Cardiac septum (tissue), 1 donor: ENCODE measurements at places on chromosomes 6 and 20. TPM values are rescaled to one million over a fixed set of nuclear protein-coding genes. Genes with fewer than 3 reads are reported as not detected.

GRCh38 chr6:43953256-43953655 is 174.0 kb downstream of the MRPL14 start:
- DNase-seq, result peak; percentile 39

DNA sequence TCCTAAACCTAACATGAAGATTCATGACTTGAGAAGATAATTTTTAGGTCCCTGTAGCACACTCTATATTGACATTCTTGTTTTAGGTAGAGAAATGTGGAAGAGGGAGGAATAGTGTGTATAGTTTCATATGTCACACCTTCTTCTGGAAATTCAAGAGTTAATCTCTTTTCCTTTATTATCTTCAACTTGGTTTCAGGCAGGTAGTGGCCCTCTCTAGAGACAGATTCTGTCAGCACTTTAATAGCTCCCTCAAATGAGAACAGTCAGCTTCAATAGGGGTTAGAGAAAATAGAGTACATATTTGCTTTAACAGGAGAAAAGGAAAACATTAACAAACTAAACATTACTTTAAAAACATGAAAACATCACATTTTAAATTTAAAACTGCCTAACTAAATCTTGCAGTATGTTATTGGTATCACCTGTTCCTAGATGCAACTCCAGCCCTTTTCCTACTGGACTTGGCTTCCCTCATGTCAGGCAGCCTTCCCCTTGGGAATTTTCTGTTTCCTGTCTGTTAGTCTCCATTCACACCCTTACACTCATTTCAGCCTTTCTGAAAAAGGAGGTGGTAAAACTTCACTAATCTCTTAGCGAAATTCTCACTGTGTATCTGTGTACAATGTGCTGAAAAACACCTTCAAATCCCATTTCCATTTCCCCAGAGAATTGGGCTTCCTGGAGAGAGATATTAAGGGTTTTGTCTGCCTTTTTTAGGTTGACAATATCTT is 192.3 kb upstream of the RNF217 start:
- DNase-seq, result no peak

- DNase-seq, result no peak
These were observed 903.4 kb upstream of the GJE1 start for GRCh38 chr6:141229296-141229695.

- no peak for DNase-seq
These were observed 859.4 kb downstream of the MAFB start for GRCh38 chr20:39829661-39830060.

- no peak for DNase-seq
These were observed 25.1 kb downstream of the KCNK5 start for GRCh38 chr6:39204160-39204495.

GRCh38 chr6:20715135-20715806 is 181.0 kb downstream of the CDKAL1 start:
- no peak for DNase-seq

- no peak for DNase-seq
These were observed 286.5 kb downstream of the ALDH8A1 start for GRCh38 chr6:134663356-134663755.

DNA sequence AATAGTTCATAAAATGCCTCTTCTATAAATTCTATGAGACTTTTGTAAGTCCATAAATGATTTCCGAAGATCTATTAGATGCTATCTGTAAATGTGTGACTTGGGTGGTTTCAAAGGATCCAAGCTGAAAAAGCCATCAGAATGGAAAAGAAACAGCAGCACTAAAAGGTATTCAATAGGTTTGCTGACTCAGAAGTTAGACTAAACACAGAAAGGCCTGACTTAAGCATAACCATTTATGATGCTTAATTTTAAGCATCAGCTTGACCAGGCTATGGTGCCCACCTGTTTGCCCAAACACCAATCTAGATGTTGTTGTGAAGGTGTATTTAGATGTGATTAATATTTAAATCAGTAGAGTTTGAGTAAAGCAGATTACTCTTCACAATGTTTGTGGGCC is 513.5 kb downstream of the TFAP2A start:
- no peak for DNase-seq

DNA sequence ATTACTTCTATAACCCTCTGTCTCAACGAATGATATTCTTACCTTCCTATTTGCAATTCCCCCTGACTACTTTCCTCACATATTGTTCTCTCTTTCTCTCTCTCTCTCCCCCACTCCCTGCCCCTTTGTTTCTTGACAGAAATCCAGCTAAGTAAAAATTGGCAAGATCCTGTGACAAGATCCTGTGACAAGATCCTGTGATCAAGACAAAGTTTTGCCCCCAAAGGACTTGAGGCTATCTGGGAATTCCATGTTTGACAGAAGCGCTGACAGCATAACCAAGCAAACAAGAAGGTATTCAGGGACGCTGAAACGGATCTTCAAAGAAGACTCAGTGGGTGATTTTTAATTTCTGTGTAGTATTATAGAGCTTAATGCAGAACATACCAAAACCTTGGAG is 5.5 kb upstream of the HBS1L start:
- DNase-seq, result no peak

- DNase-seq, result no peak
These were observed 227.1 kb downstream of the HACE1 start for GRCh38 chr6:104632588-104632987.

- DNase-seq, result no peak
These were observed 1.0 kb downstream of the IGF2R start for GRCh38 chr6:159969921-159970320.

DNA sequence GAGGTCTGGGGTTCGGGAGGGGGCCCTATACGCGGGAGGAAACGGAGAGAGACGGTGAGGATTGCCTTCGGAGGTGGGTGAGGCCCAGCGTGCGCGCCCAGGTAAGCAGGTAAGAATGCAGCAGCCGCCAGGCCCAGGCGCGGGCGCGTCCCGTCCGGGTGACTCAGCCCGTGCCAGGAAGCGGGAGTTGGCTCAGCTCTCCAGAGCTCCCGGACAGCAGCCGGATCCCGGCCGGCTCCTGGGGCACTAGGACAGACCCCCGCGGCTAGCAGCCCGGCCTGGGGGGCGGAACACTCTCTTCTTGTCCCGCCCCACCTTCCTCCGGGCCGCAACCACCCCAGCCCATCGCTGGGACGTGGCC is 1.5 kb upstream of the MDFI start:
- no peak for DNase-seq

DNA sequence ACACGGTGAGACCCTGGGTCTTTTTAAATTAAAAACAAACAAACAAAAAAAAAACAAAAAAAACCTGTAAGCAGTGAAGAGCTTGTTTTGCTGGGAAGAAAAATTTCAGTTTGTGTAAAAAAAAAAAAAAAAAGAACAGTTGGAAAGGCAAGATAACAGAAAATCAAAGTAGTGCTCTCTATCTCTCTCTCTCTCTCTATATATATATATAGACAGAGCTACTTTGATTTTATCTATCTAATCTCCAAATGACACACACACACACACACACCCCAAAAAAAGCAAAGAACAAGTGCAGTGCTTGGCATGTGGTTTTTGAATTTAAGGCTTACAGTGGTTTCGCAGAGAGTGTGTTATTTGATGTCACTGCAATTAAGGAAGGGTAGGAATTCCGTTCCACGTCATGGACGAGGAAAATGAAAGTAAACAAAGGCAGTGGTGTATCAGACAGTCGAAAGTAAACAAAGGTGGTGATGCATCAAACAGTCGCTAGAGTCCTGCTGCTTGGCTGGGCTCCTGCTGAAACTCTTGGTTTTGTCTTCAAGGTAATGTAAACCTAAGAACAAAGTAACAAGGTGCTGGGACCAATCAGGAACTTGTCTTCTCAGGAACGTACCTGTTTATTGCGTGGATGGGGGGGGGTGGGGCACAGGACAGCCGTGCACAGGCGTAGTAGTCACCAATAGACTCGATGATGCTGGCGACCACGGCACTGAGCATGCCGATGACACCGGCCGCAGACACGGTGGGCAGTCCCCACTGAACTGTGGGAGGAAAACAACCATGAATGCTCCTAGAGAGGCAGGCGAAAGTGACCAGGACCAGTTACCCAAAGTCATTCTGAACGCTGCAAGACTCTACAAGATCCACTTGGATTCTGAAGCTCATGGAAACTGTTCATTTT is 131.8 kb downstream of the SLC23A2 start:
- DNase-seq, result no peak

DNA sequence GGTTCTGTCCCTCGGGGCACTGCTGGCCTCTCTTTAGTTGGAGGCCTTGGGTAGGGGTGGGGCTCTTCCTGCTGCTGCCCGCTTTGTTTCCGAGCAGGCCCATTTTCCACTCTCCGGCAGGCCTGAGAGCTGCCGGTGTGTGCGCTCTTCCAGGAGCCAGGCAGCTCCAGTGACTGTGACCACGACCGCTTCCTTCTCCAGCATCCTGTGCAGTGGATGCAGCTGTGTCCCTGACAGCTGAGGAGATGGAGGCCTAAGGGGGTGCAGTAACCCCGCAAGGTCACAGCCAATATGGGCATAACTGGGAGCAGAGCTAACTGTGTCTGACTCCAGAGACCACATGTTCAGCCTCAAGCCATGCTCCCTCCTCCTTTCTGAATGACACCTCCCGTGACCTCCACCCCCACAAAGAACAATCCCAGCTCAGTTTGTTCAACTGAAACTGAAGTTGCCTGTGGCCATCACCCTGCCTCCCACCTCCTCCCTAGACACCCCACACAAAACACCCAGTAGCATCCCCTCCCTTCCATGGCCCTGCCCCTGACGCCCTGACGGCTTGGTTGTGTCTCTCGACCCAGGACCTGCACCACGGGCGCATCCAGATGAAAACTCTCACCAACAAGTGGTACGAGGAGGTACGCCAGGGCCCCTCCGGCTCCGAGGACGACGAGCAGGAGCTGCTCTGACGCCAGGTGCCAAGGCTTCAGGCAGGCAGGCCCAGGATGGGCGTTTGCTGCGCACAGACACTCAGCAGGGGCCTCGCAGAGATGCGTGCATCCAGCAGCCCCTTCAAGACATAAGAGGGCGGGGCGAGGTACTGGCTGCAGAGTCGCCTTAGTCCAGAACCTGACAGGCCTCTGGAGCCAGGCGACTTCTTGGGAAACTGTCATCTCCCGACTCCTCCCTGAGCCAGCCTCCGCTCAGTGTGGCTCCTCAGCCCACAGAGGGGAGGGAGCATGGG is 27.8 kb downstream of the SPATA2 start:
- no peak for DNase-seq

DNA sequence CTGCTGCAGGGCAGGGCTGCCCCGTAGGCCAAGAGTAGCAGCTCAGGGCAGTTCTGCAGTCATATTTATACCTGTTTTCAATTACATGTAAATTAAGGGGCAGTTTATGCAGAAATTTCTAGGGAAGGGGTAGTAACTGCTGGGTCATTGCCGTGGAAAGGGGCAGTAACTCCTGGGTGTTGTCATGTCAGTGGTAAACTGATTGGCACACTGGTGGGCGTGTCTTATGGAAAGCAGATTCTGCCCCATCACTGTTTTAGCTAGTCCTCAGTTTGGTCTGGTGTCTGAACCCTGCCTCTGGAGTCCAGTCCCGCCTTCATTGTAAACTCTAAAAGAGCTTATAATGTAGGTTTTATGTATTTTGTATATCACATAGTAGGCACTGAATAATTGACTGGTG is 22.1 kb downstream of the MAP3K4 start:
- DNase-seq, result no peak

- DNase-seq, result peak; percentile 95
These were observed 76.7 kb downstream of the PREX1 start for GRCh38 chr20:48750941-48751635.

GRCh38 chr6:12335717-12336116 is 45.6 kb downstream of the EDN1 start:
- DNase-seq, result no peak

DNA sequence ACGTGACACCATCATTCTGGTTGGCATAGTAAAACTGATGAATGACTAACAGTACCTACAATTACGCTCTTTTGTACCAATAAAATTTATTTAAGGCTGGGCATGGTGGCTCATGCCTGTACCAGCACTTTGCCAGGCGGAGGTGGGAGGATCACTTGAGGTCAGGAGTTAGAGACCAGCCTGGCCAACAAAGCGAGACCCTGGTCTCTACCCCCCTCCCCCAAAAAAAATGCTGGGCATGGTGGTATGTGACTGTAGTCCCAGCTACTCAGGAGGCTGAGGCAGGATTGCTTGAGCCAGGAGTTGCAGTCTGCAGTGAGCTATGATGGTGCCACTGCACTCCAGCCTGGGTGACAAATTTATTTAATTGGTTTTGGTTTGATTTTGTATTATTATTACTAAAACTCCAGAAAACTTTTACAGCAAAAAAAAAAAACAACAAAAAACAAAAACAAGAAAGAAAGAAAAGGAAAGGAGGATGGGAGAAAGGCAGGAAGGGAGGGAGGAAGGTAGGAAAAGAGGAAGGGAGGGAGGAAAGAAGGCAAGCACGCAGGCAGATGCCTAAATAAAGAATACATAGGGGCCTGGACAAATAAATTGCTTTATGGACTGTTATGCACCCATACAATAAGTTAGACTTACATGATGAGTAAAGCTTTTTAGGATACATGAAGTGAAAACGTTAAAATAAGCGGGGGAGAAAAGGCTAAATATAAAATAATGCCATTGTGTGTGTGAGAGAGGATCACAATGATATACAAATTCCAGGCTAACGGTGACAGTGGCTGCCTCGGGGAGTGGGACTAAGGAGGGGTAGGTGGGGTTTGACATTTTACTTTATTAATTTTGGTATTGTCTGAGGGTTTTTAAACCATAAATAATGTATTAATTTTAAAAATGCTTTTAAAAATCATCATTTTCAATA is 682 bp upstream of the ZSCAN9 start:
- DNase-seq, result no peak

- no peak for DNase-seq
These were observed 91.3 kb downstream of the PDE10A start for GRCh38 chr6:165571721-165572132.

DNA sequence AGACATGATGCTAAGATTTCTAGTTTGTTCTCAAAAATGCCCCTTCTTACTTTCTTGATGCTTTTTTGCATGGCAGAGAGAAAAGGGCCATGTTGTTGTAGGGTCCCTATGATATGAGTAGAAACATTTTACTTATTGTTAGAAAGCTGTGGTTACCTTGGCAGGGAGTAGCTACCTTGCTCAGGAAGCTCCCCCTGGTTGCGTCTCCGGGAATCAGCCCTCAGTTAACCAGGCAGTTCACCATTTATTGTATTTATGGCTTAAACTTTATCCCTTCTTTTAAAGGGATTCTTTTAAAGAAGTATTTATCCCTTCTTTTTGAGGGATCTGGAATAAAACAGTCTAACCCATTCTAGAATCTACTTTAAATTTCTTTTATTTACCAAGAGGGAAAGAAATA is 113.9 kb upstream of the PROKR2 start:
- DNase-seq, result no peak

GRCh38 chr20:33316958-33317357 is 33.9 kb downstream of the BPIFB1 start:
- DNase-seq, result no peak

- no peak for DNase-seq
These were observed 102.6 kb downstream of the CDC5L start for GRCh38 chr6:44489910-44490604.

SLC32A1 gene
- total RNA-seq, result not detected

PERP gene
- 59.3 TPM for total RNA-seq

LRRC73 gene
- 1.5 TPM for total RNA-seq

TEAD3 gene
- 63.3 TPM for total RNA-seq

PACRG gene
- 14.1 TPM for total RNA-seq

HLA-DQB2 gene
- 2.9 TPM for total RNA-seq

HSPA12B gene
- 9.2 TPM for total RNA-seq

TOX2 gene
- 1.4 TPM for total RNA-seq

SGK2 gene
- total RNA-seq, result 0.70 TPM

CALHM4 gene
- total RNA-seq, result not detected
